ENCODE measurements at places on chromosomes 2 and 18.

DNA sequence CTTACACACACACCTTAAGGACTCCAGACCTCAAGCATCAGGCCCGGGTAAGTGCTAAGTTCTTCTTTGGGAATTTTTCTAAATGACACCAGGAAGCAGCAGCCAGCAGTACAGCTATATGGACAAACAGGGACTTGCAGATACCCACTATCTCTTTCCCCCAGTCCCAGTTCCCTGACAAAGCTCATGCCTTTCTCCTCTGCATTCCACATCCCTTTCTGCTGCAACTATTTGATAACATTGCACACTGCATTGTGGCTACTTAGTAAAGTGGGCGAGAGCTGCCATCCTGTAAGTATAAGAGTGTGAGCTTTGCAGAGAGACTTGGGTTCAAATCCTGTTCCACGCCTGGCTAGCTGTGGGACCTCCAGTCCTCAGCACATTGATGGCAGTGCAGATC, 14.0 kb upstream of the CD226 start:
- DNase-seq, result no peak

GRCh38 chr18:986051-986450, 81.4 kb downstream of the ADCYAP1 start:
- DNase-seq, result no peak

GRCh38 chr2:48915884-48916283, 160.4 kb upstream of the LHCGR start:
- DNase-seq, result no peak

DNA sequence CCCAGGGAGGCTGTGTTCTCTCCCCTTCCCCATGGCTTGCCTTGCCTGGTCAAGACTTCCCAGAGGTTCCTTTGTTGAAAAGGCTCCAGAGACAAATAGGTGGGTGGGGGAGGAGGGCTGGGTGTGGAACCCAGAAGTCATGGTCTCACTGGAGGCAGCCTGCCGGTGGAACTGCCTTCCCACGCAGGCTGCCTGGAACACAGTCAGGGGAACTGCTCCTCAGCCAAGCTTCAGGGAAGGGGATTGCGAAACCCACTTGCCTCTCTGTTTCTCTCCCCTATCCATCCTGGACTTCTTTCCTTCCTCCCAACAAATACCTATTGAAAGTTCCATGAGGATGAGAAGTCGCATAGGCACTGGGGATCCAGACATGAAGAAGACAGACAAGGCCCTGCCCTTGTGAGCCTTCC, 31.6 kb downstream of the MARCO start:
- no peak for DNase-seq

DNA sequence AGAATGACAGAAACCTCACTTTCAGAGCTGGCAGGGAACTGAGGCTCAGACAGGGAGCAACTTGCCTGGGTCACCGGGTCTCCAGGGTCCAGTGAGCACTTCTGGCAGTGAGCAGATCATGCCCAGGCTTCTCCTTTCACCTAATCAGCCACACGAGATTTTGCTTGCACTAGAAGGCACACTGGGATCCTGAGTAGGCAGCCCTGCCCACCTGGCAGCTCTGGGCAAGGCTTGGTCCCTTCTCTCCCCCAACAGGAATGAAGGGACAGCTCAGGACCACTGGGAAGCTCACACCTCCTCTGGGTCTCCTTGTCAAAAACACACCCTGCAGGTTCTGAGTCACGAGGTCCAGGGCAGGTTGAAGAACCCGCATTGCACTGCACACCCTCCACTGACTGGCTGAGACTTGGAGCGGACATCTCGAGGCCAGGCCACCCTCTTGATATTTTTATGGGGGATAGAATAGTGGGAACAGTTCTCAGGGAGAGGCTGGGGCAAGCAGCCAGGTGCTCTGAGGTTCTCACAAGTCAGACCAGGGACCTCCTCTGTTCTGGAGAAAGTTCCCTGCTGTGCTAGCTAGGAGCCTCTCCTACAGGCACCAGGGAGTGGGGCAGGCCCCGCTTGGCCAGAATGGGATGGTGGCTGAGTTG, 5.7 kb downstream of the MAL start:
- DNase-seq, result no peak

GRCh38 chr2:71905205-71905604, 242.5 kb downstream of the CYP26B1 start:
- DNase-seq, result no peak

- no peak for DNase-seq
These were observed 117.9 kb downstream of the SCN9A start for GRCh38 chr2:166257859-166258258.

- DNase-seq, result no peak
These were observed 2.0 kb upstream of the TBC1D8 start for GRCh38 chr2:101153077-101153707.
